ENCODE measurements at places on chromosomes 2 and 18.

DNA sequence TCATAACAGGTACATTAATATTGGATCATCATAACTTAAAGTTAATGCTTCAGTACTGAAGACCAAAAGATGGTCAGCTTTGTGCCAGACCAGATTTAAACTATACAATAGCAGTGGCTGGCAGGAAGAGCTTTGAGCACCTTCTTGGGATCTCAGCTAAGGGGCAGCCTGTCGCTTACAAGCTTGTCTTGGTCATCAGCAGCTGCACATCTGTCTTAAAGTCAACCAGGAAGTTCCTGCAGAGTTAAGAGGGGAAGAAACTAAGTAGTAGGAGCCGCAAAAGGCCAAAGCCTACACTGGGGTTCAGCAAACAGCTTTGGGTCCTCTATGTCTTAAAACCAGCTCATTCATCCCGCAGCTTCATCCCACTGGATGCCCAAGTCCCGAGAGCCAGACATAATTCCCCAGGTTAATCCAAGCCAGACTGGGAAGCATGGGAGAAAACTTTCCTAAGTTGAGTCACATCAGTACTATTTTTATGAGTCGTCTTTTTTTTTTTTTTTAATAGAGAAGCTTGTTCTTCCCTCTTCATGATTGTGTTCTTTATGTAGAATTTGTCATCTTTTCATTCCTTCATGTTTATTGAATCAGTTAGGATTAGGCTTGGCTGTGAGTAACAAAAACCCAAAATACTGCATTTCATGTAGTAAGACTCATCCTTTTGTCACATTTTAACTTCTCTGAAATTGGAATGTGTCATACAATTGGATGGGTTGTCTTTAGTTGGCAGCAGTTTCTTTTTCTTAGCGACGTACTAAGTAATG is 59.3 kb downstream of the SERTAD2 start:
- DNase-seq: peak; percentile 92

GRCh38 chr2:229408356-229408755 is 137.3 kb upstream of the PID1 start:
- DNase-seq: peak; percentile 96

DNA sequence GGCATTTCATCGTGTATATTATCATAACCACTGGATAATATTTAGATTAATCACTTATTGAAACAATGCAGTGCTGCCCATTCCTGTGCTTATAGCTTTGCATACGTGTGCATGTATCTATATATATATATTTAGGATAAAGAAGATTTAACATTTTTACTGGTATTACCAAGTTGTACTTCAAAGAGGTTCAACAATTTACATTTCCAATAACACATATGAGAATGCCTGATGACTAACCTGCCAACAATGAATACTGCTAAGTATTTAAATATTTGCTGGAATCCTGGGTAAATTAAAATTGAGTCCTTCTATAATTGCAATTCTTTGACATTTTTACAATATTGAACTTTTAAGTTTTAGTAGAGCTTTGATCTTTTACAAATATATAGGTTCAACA is 111.4 kb downstream of the SLC39A10 start:
- peak; percentile 30 for DNase-seq

GRCh38 chr2:20365249-20365817 is 14.7 kb upstream of the PUM2 start:
- peak; percentile 86 for DNase-seq

DNA sequence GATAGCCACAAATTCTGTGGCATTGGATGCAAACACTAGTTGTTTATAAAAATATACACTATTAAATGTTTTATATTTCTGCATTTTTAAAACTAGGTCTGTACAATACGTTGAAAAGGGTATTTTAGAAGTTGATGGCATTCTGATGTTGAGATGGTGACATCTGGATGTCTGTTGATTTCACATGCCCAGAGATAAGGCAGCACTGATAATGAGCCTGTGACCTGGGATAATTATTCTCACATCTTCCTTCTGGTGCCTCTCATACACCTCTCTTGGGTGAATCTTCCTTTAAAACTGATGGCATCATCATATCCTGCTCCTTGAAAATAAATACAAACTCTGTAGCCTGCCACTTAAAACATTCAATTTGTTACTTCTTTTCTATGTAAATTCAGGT is 208.6 kb downstream of the NYAP2 start:
- no peak for DNase-seq

DNA sequence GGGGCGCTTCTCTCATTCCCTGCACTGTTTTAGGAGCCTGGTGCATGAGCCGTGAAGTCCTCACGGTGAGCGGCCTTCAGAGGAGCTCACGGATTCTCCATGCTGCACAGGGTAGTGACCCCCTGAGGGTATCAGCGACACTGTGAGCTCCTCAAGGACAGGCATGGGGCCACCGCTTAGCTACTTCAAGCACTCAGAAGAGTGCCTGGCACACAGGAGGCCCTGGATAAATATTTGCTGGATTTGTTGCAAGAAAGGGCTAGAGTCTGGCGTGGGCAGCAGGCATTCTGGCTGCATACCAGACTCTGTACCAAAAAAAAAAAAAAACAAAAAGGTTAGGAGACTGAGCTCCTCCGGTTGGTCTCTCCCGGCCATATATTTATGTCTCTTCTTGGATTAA is 5.7 kb upstream of the MBP start:
- no peak for DNase-seq

DNA sequence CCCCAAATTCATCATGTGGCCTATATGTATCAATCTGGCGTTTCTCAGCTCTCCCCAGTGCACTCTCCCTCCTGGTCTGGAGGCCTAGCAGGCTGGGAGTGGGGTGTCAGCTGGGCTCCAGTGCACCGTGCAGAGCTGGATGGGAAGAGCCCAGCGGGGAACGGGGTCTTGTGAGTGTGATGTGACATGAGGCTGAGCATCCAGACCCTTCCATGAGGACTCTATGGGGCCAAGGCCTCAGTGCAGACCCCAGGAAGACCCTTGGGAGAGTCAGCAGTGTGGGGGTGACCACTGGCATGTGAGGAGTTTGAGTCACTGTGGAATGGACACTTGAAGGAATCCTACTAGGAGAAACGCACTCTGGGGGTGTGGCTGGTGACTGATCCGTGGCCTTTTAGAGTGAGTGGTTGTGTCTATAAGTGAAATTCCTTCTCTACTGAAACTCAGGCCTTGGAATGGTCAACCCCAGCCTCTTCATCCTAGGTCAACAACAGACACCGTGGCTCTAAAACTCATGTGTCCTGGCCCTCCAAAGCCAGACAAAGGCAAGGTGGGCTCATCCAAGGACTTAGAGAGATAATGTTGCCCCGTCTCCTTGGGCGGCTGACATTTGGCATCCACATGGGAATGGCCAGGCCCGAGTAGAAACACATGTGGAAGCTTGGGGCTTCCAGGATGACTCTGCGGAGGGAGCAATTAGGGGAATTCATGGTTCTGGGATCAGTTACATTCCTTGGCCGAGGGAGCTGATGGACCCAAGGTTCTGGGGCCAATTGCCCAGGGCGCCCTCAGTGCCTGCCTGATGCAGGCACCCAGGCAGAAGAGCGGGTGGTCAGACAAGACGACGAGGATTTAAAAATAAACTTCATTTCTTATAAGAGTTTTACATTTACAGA is 156.0 kb upstream of the TWIST2 start:
- no peak for DNase-seq

GRCh38 chr2:27807476-27807875 is 36.0 kb downstream of the MRPL33 start:
- DNase-seq: peak; percentile 57

GRCh38 chr2:160207804-160208654 is 8.0 kb upstream of the ITGB6 start:
- DNase-seq: peak; percentile 98

GRCh38 chr2:233193738-233194137 is 57.7 kb upstream of the ATG16L1 start:
- no peak for DNase-seq

DNA sequence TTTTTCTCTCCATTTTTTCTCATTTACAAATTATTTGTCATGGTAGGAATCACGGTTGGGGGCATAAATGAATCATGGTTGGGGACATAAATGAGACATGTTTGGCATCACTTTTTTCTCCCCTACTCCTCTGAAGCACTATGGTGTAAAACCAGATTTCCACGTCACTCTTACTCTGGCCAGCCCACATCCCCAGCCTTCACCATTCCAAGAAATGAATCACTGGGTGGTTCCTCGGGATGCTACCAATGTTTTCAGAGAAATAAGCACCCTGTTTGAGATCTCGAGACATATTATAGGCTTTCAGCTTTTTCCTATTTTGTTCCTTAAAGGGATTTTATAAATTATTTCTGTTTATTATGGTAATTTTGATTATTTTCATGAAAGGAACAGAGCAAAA is 155.0 kb upstream of the SLC8A1 start:
- DNase-seq: peak; percentile 55

DNA sequence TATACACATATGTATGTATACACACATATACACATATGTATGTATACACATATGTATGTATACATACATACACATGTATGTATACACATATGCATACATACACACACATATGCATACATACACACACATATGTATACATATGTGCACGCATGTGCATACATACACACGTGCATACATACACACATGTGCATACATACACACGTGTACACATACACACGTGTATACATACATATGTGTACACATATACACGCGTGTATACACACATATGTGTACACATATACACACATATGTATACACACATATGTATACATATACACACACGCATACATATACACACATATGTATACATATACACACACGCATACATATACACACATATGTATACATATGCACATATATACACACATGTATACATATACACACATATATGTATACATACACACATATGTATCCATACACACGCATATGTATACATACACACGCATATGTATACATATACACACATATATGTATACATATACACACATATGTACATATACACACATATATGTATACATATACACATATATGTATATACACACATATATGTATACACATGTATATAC is 21.5 kb downstream of the NABP1 start:
- peak; percentile 44 for DNase-seq

- DNase-seq: peak; percentile 72
Observed at GRCh38 chr2:9770308-9771100, 72.8 kb upstream of the TAF1B start.

- DNase-seq: no peak
Observed at GRCh38 chr18:56096861-56097260, 508.9 kb upstream of the TCF4 start.

DNA sequence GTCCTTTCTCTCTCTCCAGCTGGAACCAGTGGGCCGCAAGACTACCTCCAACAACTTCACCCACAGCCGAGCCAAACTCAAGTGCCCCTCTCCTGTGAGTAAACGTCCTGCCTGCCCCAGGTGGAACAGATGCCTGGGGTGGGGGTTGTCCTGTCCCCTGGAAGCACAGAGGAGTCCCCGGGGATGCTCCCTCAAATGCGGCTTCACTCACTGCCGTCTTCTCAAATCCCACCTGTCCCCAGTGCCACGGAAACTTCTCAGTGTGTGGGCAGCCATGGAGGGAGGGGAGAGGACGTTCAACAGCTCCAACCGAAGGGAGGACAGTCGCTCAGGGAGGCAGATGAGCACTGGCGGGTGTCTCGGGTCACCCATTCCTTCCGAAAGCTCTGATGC is 110.7 kb upstream of the PPP1CB start:
- DNase-seq: no peak

DNA sequence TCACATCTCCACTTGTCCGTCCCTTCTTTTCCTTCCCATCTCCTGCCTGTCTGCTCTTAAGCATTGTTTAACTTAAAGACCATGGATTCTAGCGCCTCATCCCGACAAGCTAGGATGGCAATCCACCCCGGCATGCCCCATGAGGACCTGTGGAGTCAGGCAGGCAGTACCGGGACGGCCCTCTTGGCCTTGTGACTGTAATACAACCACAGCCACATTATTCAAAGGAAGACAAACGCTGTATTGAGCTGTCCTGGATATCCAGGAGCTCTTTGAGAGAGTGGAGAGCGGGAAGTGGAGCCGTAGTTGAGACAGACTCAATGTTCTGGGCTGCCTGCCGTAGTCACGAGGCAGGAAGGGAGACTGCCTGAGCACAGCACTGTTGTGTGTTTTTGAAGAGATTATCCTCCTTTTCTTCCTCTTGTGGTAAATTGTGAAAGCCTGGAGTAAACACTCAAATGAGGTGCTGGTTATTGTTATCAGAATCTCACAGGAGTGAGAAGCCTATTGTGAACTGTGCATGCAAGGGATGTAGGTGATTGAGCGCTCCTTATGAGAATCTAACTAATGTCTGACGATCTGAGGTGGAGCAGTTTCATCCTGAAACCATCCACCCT is 929.8 kb upstream of the CNTNAP5 start:
- DNase-seq: no peak

DNA sequence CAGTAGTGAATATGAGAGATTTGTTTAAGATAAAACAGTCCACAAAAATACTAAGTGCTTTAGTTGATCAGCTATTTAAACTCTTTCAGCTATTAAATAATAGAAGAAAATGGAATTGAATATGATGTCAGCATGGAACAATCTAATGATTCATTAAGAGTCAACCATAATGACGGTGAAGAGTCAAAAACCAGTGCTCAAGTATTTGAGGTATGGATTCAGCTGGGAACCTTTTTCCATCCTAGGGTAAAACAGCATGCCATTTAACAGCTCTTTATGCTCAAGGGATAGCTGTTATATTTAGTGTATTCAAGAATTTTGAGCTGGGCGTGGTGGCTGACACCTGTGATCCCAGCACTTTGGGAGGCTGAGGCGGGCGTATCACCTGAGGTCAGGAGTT is 29.7 kb downstream of the CARF start:
- peak; percentile 24 for DNase-seq

- no peak for DNase-seq
Observed at GRCh38 chr2:240077442-240077841, 24.1 kb upstream of the OR6B3 start.

DNA sequence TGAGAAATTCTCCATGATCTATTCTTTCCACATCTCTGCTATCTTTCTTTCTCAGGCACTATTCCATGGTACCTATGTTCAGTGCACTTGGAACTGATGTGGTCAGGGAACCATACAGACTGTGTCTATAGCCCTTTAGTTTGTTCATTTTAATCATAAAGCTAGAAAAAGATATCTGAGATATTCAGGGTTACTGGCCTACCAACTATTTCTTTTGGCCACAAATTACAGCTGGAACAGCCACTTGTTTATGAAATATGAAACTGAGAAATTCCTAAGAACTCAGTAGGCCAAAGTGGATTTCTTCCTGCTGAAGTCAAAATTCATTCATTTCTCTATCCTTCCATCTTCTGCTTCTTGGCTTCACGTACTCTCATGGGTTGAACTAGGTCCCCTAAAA is 22.8 kb upstream of the LYPD1 start:
- no peak for DNase-seq

DNA sequence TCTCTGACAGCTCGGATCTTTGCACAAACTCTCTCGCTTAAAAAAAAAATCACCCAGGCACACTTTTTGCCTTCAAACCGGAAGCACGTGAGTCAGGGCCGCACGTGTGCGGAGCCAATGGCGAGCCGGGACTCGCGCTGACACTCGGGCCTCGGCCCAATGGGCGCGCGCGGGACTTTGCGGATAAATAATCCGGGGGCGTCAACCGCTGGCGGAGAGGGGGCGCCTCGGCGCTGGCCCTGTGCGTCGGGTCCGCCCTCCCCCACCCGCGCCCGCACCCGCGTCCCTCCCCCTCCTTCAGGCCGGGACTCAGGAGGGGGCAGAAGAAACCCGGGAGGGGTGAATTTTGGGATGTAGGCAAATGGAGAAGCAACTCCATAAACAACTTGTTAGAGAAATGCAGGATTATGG is 319 bp upstream of the EN1 start:
- peak; percentile 79 for DNase-seq

- DNase-seq: peak; percentile 30
Observed at GRCh38 chr2:105328281-105329196, 996 bp downstream of the TGFBRAP1 start.

GRCh38 chr18:25056429-25056828 is 295.5 kb downstream of the ZNF521 start:
- no peak for DNase-seq

Data from PC-3 (cell line).